Stromal cell of bone marrow (primary cell): ENCODE measurements at places on chromosomes 11 and 22.
A peak's percentile ranks its signal among the peaks of the same experiment; 100 is the strongest.

DNA sequence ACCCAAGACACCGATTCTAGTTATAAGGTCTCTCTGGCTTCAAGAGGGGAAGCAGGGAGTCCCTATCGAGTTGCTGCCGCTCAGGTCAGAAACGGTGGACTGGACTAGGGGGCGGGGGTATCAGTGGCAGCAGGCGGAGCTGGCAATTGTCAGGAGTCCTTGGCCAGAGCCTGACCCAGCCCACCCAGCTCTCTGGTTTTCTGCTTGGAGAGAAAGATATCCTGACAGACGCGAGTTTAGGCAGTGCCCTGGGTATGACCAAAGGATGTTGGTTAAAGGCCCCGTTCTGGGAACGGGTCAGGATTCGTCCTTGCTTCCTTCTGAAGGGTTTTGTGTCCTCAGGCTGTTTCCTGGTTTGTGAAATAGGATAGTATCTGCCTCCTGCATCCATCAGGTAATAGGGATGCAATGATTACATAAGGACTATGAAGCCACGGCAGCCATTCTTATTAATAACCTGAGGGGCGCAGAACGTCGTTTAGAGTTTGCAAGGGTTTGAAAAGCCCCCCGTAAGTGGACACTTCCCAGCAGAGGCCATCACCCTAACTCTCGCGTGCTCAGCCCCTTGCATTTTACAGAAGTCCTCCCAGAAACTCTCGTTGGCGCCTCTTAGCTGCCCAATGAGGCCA, 700 bp upstream of the DEPDC5 start:
- no peak for DNase-seq

DNA sequence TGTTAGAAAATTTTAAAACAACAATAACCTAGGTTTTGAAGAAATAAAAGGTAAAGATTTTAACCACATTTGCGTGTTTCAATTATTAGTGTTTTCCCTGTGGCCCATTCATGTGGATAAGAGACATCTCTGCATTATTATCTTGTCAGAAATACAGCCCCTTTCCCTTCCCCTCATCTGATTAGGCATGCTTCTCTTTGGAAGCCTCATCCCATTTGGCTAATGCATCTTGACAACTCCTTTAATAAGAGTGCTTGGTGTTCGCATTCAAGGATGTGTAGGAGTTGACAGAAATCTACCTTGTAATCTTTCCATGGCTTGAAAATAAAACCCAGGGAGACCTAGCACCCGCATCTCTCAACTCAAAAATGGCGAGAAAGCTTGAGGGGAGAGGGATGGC, 635.5 kb downstream of the NTM start:
- no peak for DNase-seq

DNA sequence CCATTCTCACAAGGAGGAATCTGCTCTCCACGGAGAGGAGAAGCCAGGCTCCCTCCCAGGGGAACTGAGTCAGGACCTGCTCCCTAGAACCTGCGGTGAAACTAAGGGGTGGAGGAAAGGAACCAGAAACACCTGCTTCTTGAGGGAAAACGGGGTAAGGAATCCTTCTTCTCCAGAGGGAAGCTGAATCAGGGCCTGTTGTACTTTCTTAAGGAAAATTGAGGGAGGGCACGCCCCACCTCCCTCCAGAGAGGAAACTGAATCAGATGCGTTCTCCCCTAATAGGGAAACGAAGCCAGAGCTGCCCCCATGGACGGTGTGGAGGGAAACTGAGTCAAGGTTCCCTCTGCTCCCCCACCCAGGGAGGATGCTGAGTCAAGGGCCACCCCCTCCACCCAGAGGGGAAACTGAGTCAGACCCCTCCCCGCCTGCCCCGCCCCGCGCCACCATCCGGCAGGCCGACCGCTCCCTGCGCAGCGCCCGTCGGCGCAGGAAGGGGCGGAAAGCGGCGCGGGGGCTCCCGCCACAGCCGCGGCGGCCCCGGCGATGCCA, 393 bp downstream of the RELA start:
- no peak for DNase-seq

GRCh38 chr22:37616201-37617083, 7.8 kb downstream of the GGA1 start:
- no peak for DNase-seq

DNA sequence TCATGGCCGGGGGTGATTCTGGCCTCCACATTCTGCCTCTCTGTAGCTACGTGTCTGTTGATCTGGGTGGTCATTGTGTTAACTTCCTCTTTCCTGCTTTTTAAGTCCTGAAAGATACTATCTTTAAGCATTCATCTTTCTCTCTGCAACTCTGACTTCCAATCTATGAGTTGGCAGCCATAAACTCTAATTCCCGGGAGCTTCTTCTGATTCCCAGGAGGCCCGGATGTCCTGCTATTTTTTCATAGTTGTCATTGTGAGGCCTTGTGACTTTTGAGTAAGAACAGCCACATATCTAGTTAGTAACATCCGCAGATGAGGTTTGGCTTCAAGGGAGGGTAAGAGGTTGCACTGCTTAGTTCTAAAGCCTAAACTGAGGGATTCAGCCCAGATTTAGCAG, 107.8 kb downstream of the SYN3 start:
- DNase-seq, result no peak

DNA sequence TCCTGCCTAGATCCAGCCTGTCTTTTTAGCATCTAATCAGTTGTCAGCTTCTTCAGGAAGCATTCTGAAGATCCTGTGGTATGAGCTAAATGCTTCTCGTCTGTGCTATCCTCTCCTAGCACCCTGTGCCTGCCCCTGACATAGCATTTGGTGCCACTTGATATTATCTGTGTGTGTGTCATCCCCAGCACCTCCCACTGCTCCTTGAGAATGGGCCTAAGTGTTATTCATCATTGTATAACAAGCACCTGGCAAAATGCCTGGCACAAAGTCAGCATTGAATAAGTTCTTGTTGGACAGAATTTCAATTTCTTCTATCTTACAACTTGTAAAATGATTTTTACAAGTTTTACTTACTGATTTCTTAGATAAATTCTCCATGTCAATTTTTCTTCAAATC, 28.1 kb upstream of the OLFML1 start:
- DNase-seq, result peak; percentile 70

DNA sequence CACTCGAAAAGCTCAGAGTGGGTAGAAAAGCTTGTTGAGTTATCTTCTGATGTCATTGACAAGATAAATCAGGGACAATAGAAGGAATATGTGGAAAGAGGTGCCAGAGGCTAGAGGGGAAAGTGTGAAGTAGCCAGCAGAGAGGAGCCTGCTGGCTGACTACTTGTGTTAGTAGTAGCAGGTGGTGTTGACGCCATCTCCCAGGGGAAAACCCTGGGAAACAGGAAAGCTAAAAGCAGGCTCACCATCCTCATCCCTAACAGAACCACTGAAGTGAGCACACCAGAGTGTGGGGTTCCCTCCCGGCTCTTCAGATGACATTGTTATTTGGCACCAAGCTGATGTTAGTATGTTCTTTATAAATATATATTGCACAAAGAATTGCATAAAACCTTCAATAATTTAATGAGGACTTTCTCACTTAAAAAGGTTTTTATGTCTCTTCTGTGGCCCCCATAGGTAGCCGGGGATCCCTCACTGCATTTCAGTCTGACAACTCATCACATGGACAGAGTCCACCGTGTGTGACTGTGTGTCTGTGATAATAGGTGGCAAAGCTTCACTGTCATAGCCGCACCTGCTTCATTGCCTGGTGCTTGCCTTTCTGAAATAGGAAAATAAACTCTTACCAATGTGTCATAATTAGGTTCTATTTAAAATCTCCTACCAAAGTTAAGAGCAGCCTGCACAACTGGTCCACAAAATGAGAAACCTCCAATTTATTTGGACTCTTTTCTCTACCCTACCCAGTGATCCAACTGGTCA, 63.2 kb upstream of the TOP3B start:
- DNase-seq, result no peak

GRCh38 chr11:86698639-86699038, 26.2 kb upstream of the ME3 start:
- DNase-seq, result no peak

GRCh38 chr22:26464312-26464711, 19.3 kb downstream of the HPS4 start:
- no peak for DNase-seq

DNA sequence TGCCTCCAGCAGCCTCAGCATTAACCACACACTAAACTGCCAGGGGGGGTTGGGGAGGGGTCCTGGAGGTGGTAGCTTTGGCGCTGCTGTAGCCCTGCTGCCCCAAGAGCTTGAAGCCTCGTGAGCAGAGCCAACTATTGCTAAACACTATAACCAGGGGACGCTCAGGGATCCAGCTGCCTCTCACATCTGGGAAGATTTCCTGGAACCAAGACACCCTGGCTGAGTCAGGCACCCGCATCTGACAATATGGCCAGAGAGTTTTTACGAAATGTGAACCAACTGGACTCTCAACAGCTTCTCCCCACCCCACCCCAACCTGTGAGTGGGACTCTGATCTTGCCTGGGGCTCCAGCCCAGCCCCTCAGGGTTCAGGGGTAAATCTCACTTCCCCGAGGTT, 14.3 kb downstream of the C1QTNF6 start:
- DNase-seq, result peak; percentile 74

GRCh38 chr11:82987997-82988396, 83.7 kb downstream of the RAB30 start:
- DNase-seq, result no peak

DNA sequence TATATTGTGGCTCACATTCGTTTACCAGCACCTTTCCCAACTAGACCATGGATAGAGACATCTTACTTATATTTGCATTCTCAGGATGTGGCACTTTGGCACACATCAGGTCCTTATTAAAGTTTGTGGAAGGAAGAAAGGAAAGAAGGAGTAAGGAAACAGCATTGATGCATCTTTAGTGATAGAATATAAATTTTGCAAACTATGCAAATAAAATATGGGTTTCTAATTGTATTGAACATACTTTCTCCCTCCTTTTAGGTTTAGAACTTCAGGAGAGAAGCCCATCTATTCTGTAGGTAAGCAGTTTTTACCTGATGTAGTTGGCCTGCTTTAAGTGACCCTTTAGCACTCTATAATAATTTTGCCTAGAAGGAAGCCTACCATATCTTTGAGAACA, 20.4 kb downstream of the MRPL48 start:
- DNase-seq, result no peak

GRCh38 chr11:74641289-74641688, 48.9 kb downstream of the POLD3 start:
- DNase-seq, result no peak

DNA sequence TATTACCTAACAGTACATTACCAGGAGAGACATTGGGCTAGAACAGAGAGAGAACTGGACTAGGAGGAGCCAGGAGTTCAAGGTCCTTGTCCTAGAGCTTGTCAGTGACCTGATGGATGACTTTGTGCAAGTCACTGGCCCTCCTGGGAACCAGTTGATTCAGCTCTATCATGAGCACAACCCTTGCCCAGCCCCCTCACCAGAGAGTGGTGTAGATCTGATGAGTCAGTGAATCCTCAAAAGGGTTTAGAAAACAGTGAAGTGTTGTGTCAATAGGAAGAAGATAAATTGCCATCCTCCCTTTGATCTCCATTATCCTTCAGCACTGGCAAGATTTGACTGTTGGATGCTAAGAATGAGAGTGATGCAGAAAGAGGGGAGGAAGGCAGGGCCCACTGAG, 24.3 kb downstream of the NEU3 start:
- no peak for DNase-seq

DNA sequence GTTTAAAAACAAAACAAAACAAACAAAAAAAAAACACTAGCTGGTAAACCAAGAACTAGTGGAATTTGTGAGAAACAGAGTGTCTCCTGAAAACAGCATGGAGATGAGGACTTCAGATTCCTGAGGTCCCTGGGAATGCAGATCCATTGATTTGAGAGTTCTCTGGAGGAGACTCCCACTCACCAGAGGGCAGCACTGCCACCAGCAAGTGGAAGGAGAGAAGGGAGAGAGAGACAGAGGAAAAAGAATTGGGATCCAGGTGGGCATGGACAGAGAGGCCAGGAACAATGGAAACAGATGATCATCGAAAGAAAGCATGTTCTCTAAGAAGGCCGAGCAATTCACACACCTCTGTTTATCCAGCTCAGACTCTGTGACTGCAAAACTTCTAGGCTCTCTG, 31.8 kb downstream of the ETS1 start:
- no peak for DNase-seq

DNA sequence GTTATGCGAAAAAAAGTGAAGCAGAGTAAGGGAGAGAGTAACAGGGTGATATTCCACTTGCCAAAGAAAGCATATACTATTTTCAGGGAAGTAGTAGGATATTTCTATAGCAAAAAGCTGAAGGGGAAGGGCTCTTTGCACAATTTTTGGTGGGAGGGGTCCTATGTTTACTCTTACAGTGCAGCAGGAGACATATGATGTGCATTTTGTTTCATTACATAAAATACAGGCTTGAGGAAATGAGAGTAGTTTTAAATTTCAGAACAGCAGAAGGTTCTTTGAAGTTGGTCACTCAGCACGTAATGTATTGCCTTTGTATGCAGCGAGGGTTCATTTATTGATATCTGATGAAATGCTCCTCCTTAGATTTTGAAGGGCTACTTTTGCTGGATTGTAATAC, 3.1 kb upstream of the PIK3IP1 start:
- no peak for DNase-seq

DNA sequence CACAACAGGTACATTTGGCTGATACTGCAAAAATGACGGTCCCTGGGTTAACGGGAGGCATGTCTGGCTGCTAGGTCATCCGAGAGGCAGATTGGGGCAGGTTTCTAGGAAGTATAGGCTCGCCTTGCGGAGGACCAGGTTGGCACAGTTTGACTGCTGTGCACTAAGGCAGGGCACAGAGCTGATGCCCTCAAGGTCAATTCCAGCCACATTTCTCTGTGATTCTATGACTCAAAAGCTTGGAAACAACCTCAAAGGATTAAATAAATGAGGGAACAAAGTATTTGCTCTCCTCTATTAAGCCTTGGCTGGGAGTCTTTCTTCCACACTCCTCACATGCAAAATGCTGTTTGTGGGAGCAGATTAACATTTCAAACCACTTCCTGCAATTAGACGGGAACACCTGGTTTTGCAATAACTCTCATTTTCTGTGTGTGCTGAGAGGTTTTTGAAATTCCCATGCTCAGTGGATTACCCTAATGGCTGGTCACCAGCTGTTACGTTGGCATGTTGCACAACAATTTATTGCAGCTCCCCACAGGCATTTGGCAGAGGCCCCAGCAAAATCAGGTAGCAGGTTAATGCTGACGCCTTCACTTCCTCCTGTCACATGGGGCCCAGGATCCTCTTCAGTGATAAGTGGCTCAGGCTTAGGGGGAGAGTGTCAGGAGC, 61.0 kb upstream of the PLET1 start:
- no peak for DNase-seq

DNA sequence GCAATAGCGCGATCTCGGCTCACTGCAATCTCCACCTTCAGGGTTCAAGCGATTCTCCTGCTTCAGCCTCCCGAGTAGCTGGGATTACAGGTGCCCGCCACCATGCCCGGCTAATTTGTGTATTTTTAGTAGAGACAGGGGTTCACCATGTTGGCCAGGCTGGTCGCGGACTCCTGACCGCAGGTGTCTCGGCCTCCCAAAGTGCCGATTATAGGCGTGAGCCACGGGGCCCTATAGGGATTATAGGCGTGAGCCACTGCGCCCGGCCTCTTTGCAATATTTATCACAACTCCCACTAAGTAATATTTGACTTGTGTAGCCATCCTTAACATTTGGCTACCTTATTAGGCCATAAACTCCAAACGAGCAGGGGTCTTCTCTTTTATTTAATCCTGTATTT, 879 bp upstream of the CUL5 start:
- no peak for DNase-seq
